ENCODE measurements at places on chromosomes 16 and 17.

DNA sequence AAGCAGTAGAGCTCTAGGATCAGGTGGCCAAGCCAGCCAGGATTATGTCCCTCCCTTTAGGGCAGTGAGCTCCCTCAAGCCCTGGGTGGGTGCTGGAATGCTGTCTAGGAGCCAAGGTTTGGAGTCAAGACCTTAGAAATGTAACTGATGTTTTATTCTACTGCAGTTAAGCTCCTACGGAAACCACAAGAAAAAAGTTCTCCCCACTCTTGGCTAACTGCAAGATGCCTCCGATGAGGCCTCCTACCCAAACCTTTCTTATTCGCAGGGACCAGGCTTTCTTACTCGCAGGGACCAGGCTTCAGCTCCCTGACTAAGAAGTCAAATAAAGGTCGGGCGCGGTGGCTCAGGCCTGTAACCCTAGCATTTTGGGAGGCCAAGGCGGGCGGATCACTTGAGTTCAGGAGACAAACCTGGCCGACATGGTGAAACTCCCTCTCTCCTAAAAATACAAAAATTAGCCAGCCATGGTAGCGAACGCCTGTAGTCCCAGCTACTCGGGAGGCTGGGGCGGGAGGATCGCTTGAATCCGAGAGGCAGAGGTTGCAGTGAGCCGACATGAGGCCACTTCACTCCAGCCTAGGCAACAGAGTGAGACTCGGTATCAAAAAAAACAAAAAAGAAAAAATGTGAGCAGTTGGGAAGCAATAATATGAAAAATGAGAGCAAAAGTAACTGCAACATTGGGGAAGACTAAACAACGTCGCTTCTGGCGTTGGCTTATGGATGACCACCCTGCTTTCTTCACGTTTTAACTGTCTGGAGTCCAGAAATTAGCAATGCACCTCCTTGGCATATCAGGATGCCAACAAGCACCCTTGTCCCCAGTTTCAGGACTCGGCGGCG lies 31.7 kb upstream of the ARL4D start:
- no peak for DNase-seq

GRCh38 chr17:11637796-11638195 lies 39.5 kb downstream of the DNAH9 start:
- no peak for DNase-seq

DNA sequence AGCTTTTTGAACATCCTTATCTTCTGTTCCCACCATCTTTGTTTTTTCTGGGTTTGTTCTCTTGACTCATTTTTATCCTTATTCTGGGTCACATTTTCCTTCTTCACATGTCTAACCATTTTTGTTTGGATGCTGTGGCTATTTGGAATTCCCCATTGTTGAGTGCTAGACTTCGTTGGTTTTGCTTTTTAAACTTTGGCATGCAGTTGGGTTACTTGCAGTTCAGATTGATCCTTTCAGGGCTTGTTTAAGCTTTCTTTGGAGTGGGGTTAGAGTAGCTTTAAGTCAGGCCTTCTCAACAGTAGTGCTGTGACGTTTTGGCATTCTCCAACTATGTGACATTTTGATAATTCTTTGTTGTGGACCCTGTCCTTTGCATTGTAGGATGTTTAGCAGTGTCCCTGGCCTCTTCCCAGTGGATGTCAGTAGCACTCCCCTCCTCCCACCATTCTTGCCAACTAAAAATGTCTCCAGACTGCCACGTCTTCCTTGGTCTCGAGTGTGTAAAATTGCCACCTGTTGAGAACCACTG lies 21.1 kb downstream of the PRMT7 start:
- no peak for DNase-seq

DNA sequence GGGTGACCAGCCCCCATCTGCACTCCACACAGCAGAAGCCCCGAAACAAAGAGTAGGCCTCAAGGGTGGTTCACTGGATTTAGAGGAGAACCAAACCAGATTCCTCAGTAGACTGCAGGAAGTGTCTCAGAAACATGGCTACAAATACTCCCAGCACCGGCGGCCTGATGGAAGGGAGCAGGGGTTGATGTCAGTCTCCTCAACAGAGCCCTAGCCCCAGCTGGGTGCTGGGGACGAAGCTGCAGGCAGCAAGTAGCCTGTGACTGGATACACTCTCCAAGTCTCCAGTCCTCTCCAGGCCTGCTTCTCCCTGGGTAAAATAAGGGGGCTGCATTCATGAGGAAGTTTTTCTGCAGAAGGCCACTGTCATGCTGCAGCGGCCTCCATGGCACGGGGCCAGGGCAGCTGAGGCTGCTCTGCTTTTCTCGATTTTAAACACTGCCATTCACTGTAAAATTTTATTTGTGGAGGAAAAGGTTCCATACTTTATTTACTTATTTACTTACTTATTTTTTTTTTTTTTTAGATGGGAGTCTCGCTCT lies 36.7 kb upstream of the SREBF1 start:
- DNase-seq: no peak

- no peak for DNase-seq
These were observed 174.3 kb upstream of the TNRC6C start for GRCh38 chr17:77783991-77784820.

- DNase-seq: no peak
These were observed 2.1 kb downstream of the FHOD1 start for GRCh38 chr16:67245186-67245585.

- DNase-seq: no peak
These were observed 1.7 kb upstream of the AARS1 start for GRCh38 chr16:70290949-70291519.

GRCh38 chr16:52964290-52964689 lies 88.4 kb downstream of the CHD9NB start:
- peak; percentile 17 for DNase-seq

- no peak for DNase-seq
These were observed 1540.3 kb downstream of the CDH11 start for GRCh38 chr16:63581570-63581969.

- peak; percentile 40 for DNase-seq
These were observed 9.3 kb downstream of the GJD3 start for GRCh38 chr17:40355123-40355803.

DNA sequence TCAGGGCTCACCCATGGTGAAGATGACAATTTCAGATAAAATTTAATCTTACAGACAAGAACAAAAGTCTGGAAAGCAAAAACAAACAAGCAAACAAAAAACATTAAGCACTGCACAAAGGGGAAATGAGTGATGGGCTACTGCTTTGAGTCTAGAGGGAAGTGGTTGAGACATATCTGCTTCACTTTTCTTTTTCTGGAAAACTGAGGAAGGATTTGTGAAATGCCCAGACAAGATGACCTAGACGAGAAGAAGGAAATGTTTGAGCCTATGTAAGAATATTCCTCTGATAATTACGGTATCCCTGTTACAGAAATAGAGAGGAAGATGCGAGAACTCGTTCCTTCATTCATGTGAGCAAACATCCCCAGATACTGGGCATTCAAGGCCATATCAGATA lies 11.5 kb upstream of the HYDIN start:
- DNase-seq: no peak

DNA sequence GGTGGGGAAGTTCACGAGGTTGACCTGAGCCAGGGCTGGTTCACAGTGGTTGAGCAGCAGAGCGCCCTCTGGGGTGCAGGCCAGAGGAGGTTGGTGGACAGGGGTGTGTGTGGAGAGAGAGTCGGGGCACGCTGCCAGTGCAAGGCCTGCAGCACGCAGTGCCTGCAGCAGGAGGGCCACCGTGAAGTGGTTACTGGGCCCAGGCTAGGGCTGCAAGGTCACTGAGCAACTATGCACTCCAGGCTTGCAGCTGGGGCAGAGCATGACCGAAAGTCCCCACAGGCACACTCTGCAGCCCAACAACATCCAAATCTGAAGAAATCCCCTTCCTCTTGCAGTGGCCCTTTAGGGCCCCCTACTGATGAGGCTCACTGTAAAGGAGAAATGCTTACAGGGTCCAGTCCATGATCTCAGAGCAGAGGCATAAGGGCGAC lies 89.1 kb upstream of the NOL11 start:
- no peak for DNase-seq

- no peak for DNase-seq
These were observed 85.5 kb upstream of the SALL1 start for GRCh38 chr16:51236583-51236982.

GRCh38 chr16:56513972-56514371 lies 5.9 kb downstream of the BBS2 start:
- DNase-seq: peak; percentile 71

GRCh38 chr17:53101706-53102105 lies 721.0 kb upstream of the KIF2B start:
- DNase-seq: no peak

DNA sequence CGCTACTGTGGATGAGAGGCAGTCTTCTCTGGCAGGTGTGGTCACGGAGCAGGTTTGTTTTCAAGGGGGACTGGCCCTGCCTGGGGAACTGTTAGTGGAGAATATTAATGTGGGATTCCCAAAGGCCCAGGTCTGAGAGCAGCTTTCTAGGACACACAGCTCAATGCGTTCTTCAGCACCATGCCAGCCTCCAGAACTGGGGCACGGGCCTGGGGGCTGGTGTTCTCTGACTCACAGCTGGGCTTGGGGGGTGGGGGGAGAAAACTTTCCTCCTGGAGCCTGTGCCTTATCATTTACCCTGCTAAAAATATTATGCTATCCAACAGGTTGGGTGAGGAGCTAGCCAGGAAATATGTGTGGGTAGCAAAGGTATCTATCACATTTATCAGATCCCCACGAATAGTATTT lies 13.5 kb upstream of the LHX1 start:
- DNase-seq: no peak

DNA sequence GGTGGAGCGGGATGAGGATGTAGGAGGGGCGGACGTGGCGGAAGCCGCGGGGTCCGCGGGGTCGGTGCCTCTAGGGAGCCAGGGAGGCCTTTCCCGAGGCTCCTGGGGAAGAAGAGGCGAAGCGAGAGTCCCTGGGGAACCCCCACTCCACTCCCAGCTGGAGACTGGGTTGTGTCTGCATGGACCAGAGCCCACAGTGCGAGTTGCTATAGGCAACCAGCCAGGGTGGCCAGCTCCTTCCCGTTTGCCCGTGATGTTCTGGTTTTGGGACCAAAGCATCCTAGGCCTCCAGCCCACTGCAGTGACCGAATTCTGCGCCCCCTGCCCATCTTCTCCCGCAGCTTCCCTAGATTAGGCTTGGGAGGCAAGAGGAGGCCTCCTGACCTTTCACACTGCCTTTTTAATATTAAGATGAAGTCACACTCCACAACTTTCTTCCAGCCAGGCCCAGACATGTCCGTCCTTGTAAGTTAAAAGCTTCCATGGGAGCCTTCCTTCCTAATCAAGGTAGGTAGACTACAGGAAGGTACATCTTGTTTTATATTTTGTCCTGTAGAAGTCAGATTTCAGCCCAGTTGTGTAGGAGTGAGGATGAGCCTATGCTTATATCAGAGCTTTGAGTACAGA lies 469 bp downstream of the AMZ2 start:
- DNase-seq: peak; percentile 67

- no peak for DNase-seq
These were observed 24.8 kb downstream of the KLHDC4 start for GRCh38 chr16:87740909-87741424.

GRCh38 chr17:49260817-49261291 lies 30.3 kb upstream of the PHOSPHO1 start:
- DNase-seq: no peak

GRCh38 chr16:30184096-30184890 lies 891 bp downstream of the CORO1A start:
- no peak for DNase-seq

DNA sequence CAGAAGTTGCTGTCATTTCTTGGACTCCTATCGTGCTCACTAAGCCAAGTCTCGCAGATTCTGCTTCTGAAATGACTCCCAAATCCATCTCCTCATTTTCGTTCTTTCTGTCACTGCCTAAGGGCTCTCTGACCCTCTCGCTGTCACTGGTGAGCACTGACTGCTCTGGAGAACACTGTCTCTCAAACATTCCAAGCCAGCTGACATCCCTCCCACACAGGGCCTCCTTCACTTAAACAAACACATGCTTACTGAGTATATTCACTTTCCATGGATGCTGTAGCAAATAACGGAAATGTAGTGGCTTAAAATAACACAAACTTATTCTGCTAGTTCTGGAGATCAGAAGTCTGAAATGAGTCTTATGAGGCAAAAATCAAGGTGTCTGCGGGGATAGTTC lies 18.8 kb downstream of the CACNG1 start:
- DNase-seq: no peak

All from LHCN-M2 (cell line).